ENCODE measurements at places on chromosomes 5 and 9.

GRCh38 chr9:134627417-134628353 is 13.9 kb upstream of the COL5A1 start:
- no peak for DNase-seq

- DNase-seq = no peak
Measured at GRCh38 chr9:14405176-14405706, 91.3 kb upstream of the NFIB start.

DNA sequence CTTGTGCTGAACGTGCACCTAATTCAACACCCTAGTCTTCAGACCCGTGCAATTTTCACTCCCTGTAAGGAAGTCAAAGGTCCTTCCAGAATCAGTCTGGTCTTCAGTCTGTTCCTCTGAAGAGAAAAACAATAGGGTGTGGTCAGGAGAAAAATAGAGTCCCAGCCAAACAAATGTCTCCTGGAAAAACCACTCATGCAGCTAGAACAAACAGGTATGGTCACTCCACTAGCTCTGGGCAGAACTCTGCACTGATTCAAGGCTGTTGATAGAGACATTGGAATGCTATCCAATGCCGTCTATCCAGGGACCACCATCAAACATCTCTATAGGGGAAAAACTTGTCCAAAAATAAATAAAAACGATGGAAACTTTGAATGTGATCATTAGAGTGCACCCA is 81.8 kb upstream of the MAP3K1 start:
- no peak for DNase-seq

DNA sequence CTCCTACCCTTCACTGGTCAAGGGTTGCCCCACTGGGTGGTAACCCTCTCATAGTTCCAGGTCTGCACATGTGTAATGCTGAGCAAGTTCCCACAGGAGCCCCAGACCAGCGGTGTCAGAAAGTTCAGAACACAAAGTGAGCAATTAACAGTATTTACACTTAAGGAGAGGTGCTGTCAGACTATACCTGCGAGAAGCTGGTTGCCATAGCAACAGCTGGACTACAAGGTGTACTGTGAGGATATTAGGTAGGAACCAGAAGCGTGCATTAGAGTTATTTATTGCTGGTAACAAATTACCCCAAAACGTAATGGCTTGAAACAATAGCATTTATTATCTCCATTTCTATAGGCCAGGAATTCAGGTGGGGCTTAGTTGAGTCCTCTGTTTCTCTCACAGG is 317.0 kb upstream of the RPS23 start:
- DNase-seq = no peak

DNA sequence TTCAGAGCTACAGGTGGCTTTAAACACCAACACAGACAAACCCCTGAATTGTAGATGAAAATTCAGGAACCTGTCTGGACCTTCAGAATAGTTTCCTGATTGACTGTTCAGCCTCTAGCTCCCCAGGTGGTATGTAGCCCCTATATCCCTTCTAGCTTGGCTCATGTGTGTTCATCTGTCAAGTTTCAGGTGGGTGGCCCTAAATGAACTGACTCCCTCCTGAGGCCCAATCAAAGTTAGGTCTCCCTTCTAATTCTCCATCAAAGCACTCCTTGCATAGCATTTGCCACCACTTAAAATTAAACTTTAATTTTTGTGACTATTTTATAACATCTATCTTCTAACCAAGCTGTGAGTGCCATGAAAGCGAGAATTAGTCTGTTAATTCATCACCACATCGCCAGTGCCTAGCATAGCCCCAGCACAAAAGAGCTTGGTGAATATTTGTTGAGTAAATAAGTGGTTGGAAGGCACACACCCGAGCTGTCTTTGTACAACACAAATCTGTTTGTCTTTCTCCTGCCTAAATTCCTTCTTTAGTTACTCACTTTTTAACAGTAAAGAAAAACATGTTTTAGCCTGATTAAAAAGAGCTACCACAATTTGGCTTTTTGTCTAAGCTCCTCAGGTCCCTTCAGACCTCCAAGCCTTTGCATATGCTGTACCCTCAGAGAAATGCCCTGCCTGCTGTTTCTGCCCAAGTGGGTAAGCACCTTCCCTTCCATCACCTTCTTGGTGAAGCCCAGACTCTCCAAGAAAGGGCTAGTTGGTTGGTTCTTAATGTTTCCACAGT is 138.1 kb upstream of the HMHB1 start:
- DNase-seq = no peak

DNA sequence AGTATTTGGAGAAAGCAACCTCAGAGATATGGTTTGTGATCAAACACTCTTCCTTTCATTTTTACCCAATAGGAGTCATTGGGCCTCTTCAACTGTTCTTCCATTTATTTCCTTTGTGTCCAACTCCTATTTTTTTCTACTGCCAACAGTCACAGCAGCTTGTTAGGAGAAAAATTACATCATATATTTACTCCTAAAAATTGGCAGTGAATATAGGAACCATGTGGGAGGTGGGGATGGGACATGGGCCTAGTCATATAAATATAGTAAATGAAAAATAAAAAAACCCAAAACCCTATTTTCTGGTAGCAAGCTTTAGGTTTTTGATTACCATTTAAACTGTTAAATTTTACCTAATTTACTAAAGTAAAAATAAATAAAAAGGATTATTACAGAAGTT is 134.9 kb upstream of the MPDZ start:
- DNase-seq = no peak

- DNase-seq = no peak
Measured at GRCh38 chr5:96220610-96221390, 212.2 kb downstream of the PCSK1 start.

GRCh38 chr5:142253938-142254337 is 70.9 kb downstream of the SPRY4 start:
- no peak for DNase-seq

DNA sequence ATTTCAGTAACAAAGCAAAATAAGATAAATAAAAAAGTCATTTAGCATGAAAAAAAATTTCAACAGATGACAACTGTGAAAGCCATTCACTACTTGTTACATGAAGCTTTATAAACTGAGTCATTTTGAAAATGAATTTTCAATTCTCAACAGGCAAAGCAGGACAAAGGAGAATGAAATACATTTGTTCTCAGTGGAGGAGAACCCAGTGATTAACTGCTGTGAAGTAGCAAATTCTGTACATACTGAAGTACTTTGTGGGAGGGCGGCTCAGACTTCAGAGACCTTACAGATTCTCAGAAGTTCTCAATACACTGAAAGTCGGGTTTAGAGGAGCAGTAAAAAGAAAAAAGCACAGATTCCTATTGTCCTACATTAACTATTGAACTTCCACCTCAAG is 21.7 kb downstream of the SKIC3 start:
- no peak for DNase-seq

GRCh38 chr5:38563624-38564023 is 7.2 kb upstream of the LIFR start:
- DNase-seq = no peak

DNA sequence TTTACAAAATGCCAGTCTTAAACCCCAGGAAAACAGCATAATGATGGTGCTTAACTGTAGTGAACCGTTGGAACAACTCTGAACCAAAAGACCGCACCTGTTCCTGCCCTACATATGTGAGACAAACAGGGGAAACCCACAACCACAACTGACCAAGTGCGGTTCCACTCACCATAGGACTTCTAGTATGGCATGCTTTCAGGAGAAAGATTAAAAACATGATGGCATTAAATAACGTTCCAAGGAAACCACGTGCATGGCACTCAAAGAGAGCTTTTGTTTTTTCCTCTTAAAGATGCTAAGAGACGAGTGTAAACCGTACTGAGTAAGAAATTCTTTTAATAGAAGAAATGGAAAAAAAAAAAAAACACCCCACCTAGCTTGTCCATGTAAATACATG is 119.8 kb downstream of the SSBP2 start:
- DNase-seq = no peak

GRCh38 chr9:4994166-4994890 is 9.3 kb downstream of the JAK2 start:
- DNase-seq = no peak

DNA sequence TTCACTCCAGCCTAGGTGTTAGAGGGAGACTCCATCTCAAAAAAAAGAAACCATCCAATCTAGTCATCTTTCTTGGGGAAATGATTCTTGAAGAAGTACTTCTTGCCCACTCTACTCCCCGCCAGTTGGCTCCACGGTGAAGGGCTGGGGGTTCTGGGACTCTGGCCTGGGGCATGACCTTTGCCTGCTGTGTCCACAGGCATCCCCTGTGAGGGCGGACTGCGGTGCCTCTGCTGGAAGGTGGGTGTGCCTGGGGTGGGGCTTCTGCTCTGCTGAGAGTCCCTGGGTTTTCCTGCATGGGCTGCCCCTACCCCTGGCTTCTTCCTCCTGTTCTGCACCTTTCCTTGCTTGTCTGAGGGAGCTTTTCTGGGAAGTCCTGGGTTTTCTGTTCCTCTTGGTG is 3.5 kb downstream of the TBC1D13 start:
- no peak for DNase-seq

- no peak for DNase-seq
Measured at GRCh38 chr9:105416840-105417239, 31.0 kb upstream of the FSD1L start.

- no peak for DNase-seq
Measured at GRCh38 chr5:180135128-180135955, 63.8 kb upstream of the RNF130 start.

GRCh38 chr5:79512471-79513307 is 1.2 kb downstream of the HOMER1 start:
- DNase-seq = no peak

DNA sequence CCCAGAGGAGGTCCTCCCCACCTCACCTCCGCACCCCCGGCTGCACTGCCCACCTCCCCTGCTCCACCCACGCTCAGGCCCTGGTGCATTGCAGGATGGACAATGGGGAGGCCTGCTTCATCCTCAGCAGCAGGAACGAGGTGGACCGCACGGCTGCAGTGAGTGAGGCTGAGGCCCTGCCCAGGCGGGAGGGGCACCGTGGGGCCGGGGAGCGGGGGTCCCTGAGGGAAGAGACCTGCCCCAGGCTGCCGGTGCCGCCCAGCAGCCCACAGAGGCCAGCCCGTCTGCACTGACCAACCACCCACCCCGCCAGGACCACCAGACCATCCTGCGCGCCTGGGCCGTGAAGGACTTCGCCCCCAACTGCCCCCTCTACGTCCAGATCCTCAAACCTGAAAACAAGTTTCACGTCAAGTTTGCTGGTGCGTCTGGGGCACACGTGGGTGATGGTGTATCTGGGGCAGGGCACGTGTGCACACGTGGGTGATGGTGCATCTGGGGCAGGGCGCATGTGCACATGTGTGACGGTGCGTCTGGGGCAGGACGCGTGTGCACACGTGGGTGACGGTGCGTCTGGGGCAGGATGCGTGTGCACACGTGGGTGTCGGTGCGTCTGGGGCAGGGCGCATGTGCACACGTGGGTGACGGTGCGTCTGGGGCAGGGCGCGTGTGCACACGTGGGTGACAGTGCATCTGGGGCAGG is 66.7 kb downstream of the KCNT1 start:
- DNase-seq = no peak

GRCh38 chr5:45793638-45794532 is 97.7 kb upstream of the HCN1 start:
- DNase-seq = no peak

DNA sequence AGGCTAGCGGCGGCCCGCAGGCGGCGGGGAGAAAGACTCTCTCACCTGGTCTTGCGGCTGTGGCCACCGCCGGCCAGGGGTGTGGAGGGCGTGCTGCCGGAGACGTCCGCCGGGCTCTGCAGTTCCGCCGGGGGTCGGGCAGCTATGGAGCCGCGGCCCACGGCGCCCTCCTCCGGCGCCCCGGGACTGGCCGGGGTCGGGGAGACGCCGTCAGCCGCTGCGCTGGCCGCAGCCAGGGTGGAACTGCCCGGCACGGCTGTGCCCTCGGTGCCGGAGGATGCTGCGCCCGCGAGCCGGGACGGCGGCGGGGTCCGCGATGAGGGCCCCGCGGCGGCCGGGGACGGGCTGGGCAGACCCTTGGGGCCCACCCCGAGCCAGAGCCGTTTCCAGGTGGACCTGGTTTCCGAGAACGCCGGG is 253 bp downstream of the SLC12A2 start:
- no peak for DNase-seq

DNA sequence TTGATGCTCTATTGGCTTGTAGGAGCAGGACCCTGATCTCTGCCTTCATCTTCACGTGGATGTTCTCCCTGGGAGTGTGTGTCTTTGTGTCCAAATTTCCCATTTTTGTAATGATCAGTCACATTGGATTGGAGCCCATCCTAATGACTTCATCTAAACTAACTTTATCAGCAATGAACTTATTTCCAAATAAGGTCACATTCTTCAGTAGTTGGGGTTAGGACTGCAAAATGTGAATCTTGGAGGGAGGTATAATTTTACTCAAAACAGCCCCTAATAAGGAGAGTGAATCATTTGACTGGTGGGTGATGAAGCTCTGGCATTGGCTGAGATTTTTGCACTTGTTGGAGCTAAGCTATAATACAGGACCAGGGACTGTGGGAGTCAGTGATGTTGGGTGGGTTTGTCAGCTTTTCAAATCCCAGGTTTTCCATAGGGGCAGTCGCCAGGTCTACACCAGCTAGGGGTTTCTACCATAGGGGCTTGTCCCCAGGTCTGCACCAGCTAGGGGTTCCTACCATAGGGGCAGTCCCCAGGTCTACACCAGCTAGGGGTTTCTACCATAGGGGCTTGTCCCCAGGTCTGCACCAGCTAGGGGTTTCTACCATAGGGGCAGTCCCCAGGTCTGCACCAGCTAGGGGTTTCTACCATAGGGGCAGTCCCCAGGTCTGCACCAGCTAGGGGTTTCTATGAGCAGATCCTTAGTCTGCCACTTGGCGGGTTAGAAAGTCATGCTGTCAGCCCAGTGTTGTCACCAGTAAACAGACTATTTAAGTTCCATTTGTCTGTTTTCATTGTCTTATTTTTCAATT is 382.6 kb upstream of the DAP start:
- DNase-seq = no peak

DNA sequence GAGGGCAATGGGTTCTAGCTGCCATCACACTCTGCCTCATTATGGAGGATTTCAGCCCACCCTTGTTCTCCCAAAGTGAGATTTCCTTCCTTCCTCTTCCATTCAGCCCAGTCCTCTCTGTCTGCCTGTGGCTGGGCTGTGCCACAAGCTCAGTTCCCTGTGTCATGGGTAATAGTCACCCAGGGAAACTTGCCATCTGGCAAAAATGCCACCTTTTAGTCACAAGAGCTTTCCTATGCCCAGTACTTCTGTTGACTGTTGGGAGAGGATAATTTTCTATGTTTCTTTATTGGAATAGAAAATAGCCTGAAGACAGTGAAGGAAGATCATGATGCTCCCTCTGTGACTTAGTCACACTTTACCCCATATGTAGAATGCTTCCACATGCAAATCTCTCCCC is 71.4 kb downstream of the TLR4 start:
- DNase-seq = no peak

DNA sequence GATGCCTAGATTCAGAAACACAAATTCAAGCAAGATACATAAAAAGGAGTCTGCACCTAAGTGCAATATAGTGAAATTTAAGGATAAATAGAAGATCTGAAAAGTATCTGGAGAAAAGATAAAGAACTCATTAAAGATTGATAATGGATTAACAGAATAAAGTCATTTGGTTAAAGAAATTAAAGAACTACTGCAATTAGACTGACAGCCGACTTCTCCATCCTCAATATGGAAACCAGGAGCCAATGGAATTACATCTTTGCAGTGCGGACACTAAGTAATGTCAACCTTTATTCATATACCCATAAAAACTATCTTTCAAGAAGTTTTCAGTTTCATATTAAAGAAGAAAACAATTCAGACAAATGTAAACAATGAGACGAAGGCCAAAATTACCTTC is 81.0 kb downstream of the MRPL36 start:
- DNase-seq = no peak

GRCh38 chr9:89096807-89097206 is 81.8 kb downstream of the SHC3 start:
- DNase-seq = no peak

Measured in renal cortex interstitium (tissue), 15 donors.